ENCODE measurements at places on chromosomes 16 and 17. TPM values are rescaled to one million over a fixed set of nuclear protein-coding genes. Genes with fewer than 3 reads are reported as not detected.

The PPP1R9B gene
- 54.1 TPM for total RNA-seq

The TMEM114 gene
- not detected for total RNA-seq

The PRAC1 gene
- total RNA-seq: not detected

The SMIM36 gene
- not detected for total RNA-seq

The MYH10 gene
- total RNA-seq: 90.8 TPM

The CDK3 gene
- 1.2 TPM for total RNA-seq

The SOCS3 gene
- total RNA-seq: 61.4 TPM

The LAT gene
- 0.23 TPM for total RNA-seq

The EVI2A gene
- total RNA-seq: 42.9 TPM

The UTS2R gene
- total RNA-seq: not detected

The HEATR9 gene
- total RNA-seq: not detected

The MRPS7 gene
- 58.6 TPM for total RNA-seq

The MYH2 gene
- not detected for total RNA-seq

The NACA2 gene
- not detected for total RNA-seq

The CD300H gene
- not detected for total RNA-seq

The SSTR5 gene
- total RNA-seq: not detected

The C16orf86 gene
- total RNA-seq: 3.6 TPM

All from smooth muscle cell of the coronary artery (primary cell).